Ovary (tissue), 10 donors: ENCODE measurements at places on chromosomes 4 and X.

DNA sequence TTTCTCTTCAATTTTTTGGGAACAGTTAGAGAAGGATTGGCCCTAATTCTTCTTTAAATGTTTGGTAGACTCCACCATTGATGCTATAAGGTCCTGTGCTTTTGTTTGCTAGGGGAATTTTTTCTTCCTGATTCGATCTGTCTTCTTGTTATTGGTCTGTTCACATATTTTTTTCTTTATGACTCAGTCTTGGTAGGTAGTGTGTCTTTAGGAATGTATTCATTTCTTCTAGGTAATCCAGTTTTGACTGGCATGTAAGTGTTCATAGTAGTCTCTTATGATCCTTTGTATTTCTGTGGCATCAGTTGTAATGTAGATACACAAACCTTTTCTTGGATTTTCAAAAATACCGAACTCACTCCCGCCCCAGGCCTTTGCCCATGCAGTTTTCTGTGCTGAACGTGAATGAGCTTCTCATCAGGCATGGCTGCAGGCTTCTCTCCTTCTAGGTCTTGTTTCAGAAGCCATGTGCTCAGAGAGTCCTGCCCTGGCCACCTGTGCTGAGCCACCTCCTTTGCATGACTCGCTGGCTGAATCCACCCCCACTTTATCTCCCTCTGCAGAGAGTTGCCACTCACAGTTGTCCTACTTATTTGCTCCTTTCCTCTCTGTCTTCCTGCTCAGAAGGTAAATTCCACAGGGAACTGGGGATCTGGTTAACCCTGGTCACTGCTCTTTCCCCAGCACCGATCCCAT is 67.0 kb downstream of the STK32B start:
- DNase-seq: no peak

GRCh38 chrX:33307911-33308354 is 96.6 kb upstream of the DMD start:
- no peak for DNase-seq

DNA sequence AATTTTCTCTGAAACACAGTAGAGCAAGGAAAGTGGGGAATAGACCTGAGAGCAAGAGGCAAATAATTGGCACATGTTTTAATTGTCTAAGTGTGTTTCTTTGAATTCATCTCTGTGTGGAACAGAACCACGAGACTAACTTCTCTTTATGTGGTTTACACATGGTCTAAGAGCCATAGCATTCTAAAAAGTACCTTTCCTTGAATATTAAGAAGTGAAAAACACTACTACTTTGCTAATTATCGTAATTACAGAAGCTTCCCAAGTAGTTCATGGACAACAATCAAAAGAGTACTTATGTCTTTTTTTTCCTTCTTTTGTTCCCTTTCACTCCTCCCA is 2.9 kb upstream of the CYBB start:
- DNase-seq: no peak

- no peak for DNase-seq
These were observed 41.5 kb downstream of the CLCN4 start for GRCh38 chrX:10198254-10198653.

DNA sequence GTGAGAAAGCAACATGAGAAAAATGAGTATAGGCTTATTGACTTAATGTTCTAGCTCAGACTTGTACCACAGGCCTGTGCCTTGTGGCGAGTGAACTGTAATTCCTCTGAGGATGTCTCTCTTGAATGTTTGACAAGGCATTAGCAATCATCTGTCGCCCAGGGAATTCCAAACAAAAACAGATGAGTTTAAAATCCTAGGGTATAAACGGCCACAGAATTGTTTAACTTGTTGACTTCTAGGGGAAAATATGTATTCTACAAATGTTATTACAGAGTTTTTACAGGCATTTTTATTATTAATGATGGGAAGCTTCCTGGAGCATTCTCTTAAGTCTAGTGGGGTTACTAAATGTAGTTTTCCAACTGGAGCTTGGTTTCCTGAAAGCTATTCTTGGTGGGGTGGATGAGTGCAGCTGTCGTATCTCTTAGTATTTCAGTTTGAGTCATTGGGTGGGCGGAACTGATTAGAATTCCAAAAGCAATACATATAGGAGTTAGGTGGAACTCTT is 40.6 kb downstream of the ARHGAP10 start:
- no peak for DNase-seq

GRCh38 chr4:159719531-159719930 is 616.7 kb downstream of the RAPGEF2 start:
- DNase-seq: no peak

DNA sequence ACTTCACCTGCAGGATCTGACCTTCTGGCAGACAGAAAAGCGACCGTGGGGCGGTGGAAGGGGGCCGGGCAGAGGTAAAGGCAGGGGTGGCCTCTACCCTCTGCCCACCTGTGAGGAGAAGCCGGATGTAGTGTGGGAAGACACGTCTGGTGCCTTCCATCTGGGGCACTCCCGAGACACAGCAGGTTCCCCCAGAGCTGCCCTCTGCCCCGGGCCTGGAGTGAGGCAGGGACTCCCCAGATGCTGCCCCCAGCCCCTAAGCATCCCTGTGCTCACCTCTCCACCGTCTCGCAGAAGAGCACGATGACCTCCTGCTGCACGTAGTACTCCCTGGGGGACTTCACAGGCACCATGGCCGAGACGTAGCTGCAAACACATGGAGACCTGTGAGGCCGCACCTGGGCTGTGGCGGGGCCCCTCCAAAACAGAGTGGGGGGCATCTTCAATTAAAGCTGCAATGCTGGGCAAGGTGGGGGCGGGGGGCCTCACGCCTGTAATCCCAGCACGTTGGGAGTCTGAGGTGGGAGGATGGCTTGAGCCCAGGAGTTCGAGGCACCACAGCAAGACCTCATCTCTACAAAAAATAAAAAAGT is 75.3 kb upstream of the MXD4 start:
- DNase-seq: no peak

DNA sequence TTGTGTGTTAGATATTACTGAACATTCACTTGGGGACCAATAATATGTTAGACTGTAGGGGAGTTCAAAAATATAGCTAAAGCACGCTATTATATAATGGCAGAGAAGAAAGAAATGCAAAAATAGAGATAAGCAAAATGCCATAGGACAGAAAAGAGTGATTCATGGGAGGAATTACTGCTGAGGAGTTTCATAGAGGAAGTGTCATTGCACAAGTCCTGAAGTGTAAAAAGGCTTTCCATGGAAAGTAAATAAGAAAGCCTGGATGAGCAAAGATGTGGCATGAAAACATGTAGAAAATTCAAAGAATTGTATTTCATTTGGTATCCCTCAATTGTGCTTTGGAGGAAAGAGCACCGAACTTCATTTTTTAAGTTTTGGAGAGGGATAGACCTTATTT is 14.5 kb downstream of the HMGB2 start:
- no peak for DNase-seq

DNA sequence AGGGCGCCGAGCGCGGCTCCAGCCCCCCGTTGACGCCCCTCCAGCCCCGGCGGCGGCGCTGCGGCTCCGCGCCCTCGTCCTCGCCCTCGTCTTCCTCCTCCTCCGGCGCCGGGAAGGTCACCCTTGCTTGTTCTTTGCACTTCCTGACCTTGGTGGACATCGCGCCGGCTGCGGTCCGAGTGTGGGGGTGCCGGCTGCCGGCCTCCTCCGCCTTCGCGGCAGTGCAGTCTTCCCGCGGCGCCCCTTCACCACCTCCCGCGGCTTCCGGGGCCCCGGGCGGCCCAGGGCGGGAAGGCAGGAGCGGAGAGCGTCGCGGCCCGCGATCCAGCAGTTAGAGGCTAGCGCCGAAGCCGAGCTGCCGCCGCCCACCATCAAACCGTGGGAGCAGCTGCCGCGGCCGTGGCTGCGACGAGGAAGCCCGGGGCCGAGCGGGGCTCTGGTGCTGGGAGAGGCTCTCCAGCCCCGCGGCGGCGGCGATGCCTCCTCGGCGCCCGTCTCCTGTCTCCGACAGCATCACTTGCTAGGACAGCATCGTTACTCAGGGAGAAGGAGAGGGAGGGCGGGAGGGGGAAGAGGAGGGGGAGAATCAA is at the start of gene TRPC3:
TSS of gene TRPC3 (minus strand) at position 540 of the 590 bp plus-strand sequence. CDS start at position 160, 380 bp downstream.
- DNase-seq: peak; percentile 39

DNA sequence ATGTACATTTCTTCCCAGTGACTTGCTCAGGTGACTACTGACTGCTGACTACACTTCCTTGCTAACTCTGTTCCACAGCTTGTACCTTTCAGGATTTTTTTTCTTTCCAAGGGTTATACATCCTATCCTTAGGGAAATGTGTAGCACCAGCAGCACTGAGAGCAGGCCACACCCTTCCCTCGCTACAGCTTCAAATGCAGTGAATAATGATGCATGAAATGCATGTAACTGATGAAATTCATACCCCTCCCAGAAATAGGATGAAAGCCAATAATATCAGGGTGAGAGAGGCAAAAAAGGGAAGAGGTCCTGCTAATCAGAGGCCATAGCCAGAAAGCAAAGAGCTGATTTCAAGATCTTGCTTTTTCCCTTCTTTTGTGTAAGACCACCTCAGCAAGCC is 6.2 kb upstream of the FGF16 start:
- DNase-seq: no peak

DNA sequence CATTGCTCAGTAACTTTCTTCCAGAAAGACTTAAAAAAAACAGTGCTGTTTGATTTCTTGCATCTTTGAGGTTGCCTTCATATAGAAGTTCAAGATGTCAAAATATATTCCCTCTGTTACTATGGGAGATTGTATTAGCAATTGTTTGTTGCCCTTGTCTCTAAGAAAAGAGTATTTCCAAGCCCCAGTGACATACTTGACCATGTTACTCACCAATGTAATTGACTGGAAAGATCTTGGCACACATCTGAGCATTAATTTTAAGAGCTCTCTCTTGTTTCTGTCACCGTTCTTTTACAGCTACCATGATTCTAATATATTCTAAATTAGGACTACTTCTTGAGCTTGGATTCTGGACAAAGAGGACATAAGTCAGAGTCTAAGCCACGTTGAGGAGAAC is 902.7 kb upstream of the EPHA5 start:
- no peak for DNase-seq

GRCh38 chr4:105014635-105015034 is 132.0 kb upstream of the TET2 start:
- DNase-seq: no peak

DNA sequence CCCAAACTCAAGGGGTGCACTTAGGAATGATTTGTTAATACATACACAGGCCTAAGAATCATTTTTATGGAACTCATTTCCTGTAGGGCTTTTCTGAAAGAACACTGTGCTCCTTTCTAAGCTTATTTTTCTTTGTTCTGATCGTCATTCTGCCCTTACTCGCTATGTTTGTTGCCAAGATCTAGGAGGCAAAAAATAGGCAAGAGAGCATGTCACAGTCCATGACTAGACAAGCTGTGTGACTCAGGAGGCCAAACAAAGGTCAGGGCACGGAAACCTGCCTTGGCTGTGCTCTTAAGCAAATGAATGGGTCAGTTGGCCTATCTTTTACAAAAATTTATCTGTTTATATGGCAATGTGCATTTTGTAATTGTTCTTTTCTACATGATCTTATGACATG is 42.5 kb upstream of the C1GALT1C1 start:
- DNase-seq: peak; percentile 44

DNA sequence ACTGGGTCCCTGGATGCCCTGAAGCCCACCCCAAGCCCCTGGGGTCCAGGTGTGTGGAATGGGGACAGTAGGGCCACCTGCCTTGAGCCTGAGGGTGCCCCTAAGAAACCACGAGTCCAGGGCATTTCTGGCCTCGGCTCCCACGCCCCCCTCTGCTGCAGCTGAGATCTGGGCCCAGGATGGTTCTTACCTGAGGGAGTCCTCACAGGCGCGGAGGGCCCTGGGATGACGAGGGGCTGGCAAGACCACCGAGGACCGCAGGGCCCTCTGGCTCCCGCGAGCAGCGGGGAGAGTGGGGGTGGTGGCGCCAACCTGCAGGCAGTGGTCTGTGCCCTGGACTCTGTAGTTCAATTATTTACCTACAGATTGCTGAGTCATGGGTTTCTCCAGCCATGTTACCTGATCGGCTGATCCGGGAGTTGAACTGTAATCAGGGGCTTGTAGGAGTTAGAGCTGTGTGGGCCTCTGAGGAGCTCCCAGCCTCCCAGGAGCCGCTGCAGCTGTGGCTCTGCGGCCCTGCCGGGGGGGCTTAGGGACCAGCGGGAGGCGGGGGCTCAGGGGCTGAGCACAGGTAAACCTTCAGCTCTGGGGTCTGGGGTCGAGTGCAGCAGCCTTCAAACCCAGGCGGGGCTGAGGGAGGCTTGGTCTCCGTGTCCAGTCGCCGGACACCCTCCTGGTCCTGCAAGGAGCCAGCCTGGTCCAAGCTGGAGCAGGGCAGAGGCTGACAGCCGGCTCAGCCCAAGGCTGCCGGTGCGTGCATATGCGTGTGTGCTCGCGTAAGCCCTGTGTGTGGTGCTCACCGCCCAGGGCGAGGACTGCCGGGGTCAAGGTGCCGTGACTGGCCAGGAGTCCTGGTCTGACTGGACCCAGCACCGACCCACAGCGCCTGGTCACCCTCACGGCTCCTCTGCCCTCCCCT is at the start of gene SLC26A1:
TSS of gene SLC26A1 (minus strand) at position 294 of the 919 bp plus-strand sequence. CDS start 1,701 bp downstream, outside the sequence.
- DNase-seq: no peak

DNA sequence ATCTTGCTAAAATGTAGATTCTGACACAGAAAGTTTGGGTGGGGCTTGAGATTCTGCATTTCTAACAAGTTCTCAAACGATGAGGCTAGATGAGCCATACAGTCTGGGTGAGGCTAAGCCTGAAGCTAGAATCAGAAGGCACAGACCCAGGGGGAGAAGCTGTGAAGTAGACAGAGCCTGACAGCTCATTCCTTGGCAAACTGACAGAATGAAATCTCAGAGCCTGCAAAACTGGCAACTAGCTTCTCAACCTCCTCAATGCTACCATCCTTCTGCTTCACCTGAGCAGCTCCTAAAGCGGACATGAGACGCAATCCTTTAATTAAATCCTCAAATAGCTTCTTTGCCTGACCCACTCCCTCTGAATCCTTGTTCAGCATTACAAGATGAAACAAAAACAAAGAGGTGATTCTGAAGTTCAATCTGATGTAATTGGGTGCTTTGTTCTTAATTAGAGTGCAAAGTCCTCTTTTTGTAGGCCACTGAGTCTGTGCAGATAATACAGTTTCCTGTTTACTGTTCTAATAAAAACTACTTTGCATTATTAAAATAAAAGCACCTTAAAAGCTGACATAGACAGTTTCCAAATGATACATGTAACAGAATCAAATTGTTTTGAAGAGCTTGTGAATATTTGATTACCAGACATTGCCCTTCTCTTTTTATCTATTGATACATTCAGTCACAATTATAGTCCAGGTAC is 71.0 kb upstream of the BMP2K start:
- DNase-seq: no peak

DNA sequence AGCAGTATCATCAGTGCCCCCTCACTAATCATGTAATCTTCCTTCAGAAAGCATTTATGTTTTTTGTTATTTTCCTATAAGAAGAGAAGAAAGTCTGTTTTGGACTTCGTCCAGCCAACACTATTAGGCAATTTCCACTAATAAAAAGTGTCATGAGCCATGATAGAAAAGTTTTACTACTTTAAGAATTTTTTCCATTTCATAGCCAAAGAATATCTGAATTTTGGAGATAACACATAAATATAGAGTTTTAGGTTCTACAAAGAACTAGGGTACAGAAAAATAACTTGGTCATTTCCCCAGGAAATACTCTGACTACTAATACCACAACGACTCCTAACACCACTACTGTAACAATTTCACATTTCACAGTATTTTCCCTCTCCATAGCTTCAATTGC is 41.8 kb upstream of the VEGFC start:
- no peak for DNase-seq
